ENCODE measurements at places on chromosomes 11 and 22.

DNA sequence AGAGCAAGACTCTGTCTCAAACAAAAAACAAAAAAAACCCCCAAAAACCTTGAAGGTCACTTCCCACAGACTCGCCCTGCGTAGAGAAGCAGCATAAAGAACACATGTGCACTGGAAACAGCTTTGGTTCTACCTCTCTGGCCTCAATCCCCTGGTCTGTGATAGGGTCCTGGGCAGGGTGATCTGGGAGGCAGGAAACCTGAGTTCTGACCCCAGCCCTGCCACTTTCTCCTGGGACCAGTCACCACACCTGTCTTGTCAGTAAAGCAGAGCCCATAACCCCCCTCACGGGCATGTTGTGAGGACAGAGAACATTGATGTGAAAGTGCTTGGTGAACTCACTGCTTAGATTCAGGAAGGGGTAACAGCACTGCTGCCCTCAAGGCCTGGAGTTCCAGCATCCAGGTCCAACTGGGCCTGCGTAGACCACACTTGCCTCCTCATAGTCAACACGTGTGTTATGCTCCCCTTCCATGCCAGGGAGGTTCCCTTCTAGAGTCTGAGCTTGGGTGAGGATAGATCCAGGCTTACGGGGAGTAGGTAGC lies 11.4 kb downstream of the UCP2 start:
- DNase-seq = no peak

- DNase-seq = no peak
Observed at GRCh38 chr22:46953968-46954765, 191.7 kb downstream of the TBC1D22A start.

DNA sequence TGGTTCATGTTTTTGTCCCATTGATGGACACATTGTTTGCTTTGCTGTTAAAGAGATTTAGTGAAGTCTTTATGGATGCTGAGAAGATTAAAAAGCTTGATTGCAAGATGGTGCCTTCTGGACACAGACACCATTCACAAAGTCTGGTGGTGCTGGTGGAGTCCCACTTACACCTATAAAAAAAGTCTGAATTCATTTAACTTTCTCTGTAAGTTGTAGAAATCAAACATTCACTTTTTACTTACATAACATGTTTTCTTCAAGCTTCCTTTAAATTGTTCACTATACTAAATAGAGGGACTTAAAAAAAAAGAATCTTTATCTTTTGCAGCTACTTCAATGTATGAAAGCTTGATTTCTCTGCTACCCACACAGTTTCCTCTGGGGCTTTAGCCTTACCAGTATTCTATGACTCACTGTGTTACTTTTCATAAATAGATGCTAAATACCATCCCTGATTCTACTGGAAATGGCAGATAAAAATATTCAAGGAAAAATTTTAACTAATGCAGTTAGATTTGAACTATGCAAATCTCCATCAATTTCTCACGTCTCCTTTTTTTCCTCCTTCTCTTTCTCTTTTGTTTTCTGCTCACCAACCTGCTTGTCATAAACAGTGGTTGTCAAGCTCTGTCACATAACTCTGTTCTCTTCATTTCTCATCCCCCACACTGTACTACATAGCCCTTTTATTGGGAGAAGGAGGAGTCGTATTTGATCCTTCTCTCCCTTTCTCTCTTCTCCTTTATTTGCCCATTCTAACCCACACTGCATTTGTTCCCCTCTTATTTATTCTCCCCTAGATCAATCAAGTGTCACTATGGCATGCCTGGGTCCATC lies 89.7 kb downstream of the FAM76B start:
- no peak for DNase-seq

DNA sequence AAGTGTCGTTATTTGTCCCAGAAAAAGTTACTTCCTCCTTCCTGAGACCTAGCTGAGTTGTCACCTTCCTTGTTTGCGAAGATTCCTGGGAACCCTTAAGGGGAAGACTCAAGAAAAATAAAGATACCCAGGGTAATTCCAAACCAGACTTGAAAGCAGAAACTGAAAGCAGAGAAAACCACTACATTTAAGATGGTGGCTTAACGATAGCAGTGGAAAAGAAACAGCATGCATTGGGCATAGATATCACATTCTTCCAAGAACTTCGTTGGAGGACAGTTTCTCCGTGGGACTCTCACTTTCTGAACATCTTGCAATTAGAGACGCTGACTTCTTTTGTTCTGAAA lies 89.1 kb downstream of the FAM76B start:
- no peak for DNase-seq

DNA sequence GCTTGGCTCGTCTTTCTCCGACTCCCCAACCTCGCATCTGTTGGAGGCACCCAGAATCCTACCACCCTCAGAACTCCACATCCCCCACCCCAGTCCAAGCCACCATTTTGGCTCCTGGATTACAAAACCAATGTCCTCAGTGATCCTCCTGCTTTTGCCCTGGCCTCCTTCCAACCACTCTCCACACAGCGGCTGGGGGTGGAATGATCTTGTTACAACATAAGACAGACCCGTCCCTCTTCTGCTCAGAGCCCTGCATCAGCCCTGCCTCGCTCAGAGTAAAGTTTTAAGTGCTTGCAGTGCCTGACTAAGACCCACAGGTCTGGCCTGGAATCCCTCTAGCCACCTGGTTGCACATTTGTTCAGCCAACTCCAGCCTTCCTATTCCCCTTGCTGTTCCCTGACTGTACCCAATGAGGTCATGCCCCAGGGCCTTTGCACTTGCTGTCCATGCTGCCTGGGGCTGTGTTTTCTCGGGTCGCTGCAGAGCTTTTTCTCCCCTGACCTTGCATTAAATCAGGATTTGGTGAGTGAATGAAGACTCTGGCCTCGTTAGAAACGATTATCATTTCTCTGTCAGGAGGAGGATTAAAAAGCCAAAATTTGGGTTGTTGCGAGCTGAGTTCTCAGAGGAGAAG lies 67.3 kb downstream of the IGF2 start:
- DNase-seq = no peak

DNA sequence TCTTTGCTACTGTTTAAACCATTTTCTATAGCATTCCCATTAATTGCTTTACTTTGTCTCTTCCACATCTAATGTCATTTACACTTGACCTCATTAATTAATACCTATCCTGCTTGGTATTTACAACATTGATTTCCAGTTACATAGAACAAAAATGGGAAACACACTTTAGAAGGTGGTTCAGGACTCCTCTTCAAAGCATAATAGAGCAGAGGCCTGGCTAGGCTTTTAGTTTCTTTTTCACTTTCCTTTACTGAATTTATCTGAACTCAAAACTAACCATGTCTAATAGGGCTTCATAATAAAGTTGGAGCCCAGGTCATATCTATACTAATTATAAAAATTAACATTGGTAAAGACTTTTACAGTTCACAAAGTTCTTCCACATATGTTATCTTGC lies 648.0 kb upstream of the KIRREL3 start:
- DNase-seq = no peak

DNA sequence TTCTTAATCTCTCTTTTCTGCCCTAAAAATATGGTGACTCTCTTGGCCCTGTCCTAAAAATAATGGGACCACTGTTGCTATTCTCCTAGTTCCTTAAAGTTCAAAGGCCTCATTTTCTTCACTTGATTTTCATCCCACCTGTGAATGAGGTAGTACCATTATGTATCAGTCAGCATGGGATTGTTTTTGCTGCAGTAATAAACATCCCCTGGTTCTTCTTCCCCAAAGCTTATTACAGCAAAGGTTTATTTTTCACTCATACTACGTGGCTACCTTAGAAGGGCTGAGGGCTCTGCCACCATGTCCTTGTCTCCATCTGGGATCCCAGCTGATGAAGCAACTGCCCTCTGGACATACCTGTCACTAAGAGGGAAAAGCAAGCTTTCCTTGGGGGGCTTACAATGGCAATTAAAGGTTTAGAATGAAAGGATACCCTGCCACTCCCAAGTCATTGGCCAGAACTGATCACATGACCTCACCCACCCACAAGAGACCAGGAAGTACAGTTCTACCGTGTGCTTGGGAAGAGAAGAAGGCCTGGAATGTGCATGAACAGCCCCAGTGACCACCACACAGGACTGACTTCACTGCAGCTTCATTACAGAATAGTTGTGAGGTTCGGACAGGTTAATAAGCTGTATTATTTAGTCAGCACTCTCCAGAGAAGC lies 7.8 kb downstream of the TTC38 start:
- no peak for DNase-seq

DNA sequence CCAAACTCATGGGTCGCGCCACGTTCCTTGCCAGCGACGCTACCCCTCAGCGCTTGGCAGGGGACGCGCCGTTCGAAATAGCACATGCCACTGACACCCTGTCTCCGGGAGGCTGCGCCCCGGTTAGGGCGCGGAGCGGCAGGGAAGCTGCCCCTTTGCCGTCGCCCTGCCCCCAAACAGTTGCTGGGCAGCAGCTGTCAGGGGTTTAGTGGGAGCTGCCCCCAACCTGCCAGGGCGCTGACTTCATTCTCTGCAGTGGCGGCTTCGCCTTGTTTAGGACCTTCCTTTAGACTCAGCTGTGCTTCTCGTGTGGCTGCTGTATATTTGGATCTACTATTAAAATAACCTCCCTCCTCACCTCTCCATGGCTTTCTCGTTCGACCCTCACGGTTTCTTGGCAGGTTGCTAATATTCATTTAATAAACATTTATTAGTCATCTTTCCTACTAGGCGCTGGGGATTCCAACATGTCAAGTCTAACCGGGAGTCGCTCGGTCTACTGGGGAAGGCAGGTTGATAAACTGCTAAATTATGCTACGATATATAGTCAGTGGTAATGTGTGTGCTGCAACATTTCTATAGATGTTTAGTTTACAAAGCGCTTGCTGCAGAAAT lies 782 bp downstream of the TMEM109 start:
- no peak for DNase-seq

DNA sequence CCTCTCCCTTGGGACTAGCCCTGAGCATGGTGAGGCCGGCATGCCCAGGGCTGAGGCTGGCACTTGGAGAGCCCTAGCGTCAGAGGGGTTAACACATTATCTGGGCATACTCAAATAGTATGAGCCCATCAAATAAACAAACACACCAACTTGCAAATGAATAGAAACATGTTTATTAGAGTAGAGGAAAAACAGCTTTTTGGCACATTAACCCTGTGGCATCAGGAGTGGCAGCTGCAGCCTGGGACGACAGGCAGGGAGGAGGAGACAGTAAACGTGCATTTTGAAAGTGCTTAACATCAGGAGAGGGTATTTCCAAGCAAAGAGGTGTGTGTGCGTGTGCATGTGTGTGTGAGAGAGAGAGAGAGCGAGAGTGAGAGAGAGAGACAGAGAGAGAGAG lies 684.9 kb downstream of the NTM start:
- DNase-seq = no peak

DNA sequence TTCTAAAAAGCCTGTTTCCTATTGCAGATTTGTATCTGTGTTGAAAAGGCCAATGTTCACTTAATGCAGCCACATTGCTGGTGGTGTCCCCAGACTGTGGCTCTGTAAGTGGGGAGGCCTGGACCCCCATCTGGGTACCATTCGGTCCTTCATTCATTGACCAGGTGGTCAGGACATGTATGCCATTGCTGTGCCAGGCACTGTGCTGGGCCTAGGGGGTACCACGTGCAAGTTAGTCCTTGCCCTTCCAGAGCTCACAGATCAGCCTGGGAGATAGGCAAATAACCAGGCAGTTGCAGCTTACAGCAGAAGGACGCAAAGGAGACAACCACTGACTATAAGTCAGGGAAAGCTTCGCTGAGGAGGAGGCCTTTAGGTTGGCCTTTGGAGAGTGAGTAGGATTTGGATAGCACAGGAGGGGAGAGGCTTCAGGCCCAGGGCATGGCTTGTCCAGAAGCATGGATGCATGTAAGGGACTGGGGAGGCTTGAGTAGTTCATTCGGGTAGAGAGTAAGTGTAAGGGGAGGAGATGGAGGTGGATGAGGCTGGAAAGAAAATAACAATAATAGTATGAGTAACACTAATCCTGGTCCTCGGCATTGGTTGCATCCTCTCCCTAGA lies 5.0 kb downstream of the PRDM11 start:
- no peak for DNase-seq

DNA sequence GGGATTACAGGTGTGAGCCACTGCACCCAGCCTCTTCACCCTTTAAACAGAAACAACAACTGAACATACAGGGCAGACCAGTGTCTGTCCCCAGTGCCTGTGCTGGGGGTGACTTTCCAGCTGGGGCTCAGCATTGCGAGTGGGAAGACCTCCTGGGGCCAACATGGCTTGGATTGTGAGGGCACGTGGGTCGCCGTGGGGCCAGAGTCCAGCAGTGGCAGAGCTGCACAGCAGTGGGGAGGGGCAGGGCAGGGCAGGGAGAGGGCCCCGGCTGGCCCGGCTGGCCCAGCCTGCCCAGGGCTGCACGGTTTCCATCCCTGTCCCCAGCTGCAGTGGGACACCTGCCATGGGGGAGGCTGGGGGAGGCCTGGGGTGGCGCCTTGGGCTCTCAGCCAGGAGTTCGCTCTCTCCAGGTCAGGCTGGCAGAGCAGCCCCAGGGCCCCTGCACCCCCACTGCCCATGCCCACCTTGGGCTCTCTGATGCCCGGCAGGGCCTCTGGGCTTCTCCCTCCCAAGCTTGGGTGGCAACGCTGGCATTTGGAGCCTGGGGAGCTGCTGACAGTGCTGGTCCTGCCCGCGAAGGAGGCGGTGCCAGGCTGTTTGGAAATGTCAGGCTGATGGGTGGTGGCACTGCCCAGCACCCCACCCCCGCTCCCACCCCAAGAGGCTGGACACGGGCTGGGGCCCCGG lies 30.5 kb upstream of the CCDC188 start:
- DNase-seq = no peak

Data from renal cortical epithelial cell (primary cell).